Caco-2 (cell line): ENCODE measurements at places on chromosomes 1 and 21. TPM values are rescaled to one million over a fixed set of nuclear protein-coding genes. Genes with fewer than 3 reads are reported as not detected.

Gene LMX1A
- total RNA-seq = not detected in 2 replicates

Gene SPATA17
- 0.84 and 1.1 TPM in 2 replicates for total RNA-seq

GRCh38 chr1:222955964-222956363 lies 141.1 kb downstream of the DISP1 start:
- DNase-seq = no peak
- H3K27me3 ChIP-seq = no peaks in the 10 kb centered on the region
- H3K36me3 ChIP-seq = no peaks in the 10 kb centered on the region
- H3K4me1 ChIP-seq = no peaks in the 10 kb centered on the region
- H3K27ac ChIP-seq = no peak overlapping the region

DNA sequence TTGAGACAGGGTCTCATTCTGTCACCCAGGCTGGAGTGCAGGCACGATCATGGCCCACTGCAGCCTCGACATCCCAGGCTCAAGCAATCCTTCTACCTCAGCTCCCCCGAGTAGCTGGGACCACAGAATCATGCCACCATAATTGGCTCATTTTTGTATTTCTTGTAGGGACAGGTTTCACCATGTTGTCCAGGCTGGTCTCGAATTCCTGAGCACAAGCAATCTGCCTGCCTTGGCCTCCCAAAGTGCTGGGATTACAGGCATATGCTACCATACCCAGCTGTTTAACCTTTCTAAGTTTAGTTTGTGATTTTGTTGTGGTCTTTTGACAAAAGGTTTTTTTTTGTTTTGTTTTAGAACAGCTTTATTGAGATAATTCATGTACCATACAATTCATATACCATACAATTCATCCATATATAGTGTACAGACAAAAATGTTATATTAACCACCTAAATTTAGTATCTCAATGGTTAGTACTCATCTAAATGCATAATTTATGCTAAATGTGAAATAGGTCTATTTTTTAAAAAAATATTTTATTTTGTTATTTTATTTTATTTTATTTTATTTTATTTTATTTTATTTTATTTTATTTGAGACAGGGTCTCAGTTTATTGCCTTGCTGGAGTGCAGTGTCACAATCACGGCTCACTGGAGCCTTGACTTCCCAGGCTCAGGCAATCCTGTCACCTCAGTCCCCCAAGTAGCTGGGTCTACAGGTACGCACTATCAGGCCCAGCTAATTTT lies 8.9 kb downstream of the ZMPSTE24 start:
- H3K27me3 ChIP-seq = no peaks in the 10 kb centered on the region
- no peak overlapping the region for H3K27ac ChIP-seq
- DNase-seq = no peak
- no peak overlapping the region for H3K4me3 ChIP-seq
